ENCODE measurements at places on chromosomes 1 and 21. TPM values are rescaled to one million over a fixed set of nuclear protein-coding genes. Genes with fewer than 3 reads are reported as not detected.
A peak's percentile ranks its signal among the peaks of the same experiment; 100 is the strongest.

The VCAM1 gene
- polyA plus RNA-seq: 3.0 TPM

The CCDC190 gene
- not detected for polyA plus RNA-seq

The COL24A1 gene
- polyA plus RNA-seq: 0.22 TPM

The HTR6 gene
- not detected for polyA plus RNA-seq

The LCE3E gene
- polyA plus RNA-seq: not detected

The RCSD1 gene
- polyA plus RNA-seq: 0.15 TPM

- H3K4me3 ChIP-seq: no peak overlapping the region
- H3K4me1 ChIP-seq: peaks cover 10% of the 10 kb centered on the region
- DNase-seq: no peak
- peaks cover 4% of the 10 kb centered on the region for H3K27me3 ChIP-seq
Observed at GRCh38 chr1:41414296-41414695, 53.1 kb downstream of the FOXO6 start.

DNA sequence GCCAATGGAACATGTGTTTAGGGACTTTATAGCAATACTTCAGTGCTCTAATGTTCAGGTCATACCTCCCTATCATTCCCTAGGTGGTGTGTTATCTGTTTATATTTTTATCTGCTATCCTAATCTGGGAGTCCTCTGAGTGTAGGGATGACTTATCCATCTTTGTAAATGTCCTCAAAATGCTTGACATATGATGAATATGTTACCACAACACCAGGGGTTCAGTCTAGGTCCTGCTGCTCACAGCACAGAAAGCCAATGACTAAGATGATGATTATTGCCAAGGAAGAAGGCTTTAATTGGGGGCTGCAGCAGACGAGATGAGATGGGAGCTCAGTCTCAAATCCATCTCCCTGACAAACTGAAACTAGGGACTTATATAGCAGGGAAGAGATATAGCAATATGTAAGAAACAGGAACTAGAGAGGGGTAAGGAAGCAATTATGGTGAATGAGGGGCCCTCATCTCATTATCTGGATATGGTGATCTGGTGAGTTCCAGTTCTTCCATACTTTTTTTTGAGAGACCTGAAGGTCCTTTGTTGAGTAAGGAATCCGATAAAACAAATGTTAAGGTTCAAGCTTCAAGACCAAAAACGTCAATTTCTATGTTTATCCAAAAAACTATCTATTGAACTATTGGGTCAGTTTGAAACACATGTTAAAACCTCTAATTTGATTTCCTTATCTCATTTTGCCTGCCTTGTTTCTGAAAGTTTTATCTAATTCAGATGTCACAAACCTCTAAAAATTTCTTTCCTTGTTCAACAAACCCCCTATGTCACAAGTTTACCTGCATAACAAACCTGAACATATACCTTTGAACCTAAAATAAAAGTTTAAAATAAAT, 256.7 kb upstream of the CACYBP start:
- H3K27me3 ChIP-seq: no peaks in the 10 kb centered on the region
- no peak overlapping the region for H3K4me3 ChIP-seq
- H3K4me1 ChIP-seq: peaks cover 29% of the 10 kb centered on the region
- no peaks in the 10 kb centered on the region for H3K36me3 ChIP-seq
- peak; percentile 10 for DNase-seq
- no peak overlapping the region for H3K27ac ChIP-seq

GRCh38 chr1:241773991-241774390, 74.0 kb upstream of the EXO1 start:
- no peak for DNase-seq
- H3K27me3 ChIP-seq: no peaks in the 10 kb centered on the region
- H3K4me3 ChIP-seq: no peak overlapping the region
- H3K27ac ChIP-seq: no peak overlapping the region
- no peaks in the 10 kb centered on the region for H3K36me3 ChIP-seq

DNA sequence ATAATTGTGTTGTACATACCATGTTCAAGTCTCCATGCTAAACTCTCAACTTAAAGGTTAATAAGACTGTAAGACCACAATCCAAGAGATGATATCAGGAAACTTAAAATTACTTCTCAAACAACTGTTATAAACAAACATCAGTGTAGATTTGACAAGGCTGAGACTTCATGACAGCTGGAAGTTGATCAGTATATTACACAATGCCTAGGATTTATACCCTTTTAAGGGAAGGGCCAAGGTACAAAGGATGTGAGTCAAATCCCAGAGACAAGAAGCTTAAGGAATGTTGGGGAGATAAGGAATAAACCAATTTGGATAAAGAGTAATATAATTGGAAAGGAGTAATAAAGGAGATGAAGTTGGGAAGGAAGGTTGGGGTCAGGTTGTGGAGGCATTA, 98.8 kb downstream of the LBR start:
- no peaks in the 10 kb centered on the region for H3K4me1 ChIP-seq
- H3K27ac ChIP-seq: no peak overlapping the region
- DNase-seq: no peak
- no peaks in the 10 kb centered on the region for H3K36me3 ChIP-seq

DNA sequence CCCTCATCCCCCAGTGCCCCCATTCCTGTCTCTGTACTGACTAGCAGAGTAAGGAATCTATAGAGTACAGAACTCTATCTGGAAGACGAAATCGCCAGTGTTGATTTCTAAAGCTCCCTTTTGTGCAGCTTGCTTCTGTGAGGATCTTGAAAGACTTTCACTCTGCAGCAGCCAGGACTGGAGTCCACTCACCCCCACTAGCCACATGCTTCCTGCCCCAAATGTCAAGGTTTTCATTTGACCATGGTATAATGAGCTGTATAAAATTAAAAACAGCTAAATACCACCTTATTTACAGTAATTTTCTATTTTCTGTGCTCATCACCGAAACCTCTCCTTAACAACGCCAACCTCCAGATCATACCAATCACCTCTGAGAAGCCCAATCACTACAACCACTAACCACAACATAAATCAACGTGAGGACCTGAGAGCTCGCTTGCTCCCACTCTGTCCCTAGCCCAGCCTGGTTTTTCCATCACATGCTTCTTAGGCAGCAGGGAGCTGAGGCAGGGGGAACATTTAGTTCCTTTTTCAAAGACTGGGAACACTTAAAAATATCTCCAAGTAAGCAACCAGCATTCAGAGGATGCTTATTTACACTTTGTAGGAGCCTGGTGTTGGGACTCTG, 56.1 kb upstream of the IRF2BP2 start:
- H3K27ac ChIP-seq: no peak overlapping the region
- no peak overlapping the region for H3K4me3 ChIP-seq
- no peak for DNase-seq
- no peaks in the 10 kb centered on the region for H3K36me3 ChIP-seq
- H3K4me1 ChIP-seq: no peaks in the 10 kb centered on the region

GRCh38 chr21:33608559-33608958, 20.1 kb upstream of the DONSON start:
- H3K27me3 ChIP-seq: no peaks in the 10 kb centered on the region
- H3K4me3 ChIP-seq: no peak overlapping the region
- peaks cover 28% of the 10 kb centered on the region for H3K36me3 ChIP-seq
- H3K27ac ChIP-seq: peak overlapping the region; percentile 25

DNA sequence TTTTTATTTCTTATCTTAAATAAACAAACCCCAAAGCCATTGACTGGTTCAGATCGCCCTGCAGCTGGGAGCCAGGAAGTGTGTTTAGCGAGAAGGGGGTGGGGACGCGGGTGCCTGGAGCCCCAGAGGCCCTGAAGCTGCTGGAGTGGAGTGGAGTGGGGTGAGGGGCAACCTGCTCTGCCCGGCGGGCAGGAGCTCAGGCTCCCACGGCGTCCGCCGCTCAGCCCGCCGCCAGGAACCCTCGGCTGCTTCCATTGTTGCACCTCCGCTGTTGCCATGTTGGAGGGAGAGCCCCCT, 673 bp downstream of the PIK3C2B start:
- peaks cover 8% of the 10 kb centered on the region for H3K27me3 ChIP-seq
- peak overlapping the region; percentile 75 for H3K4me3 ChIP-seq
- peak overlapping the region; percentile 21 for H3K27ac ChIP-seq
- DNase-seq: peak; percentile 52

DNA sequence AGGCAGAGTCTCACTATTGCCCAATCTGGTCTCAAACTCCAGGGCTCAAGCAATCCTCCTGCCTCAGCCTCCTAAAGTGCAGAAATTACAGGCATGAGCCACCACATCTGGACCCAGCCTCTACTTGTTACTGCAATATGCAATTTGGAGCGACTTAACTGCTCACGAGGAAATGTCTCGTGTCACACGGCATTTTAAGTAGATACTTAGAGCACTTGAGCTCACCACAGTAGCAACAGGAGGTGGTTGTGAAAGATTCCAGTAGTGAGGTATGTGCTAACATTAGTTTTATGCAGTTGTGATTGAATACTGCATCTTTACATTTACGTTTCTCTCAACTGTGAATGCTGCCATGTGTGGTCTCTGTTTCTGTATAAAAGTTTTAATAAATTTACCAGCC, 5.8 kb upstream of the NDUFV3 start:
- H3K36me3 ChIP-seq: no peaks in the 10 kb centered on the region
- no peaks in the 10 kb centered on the region for H3K27me3 ChIP-seq
- no peak for DNase-seq
- H3K4me3 ChIP-seq: no peak overlapping the region

DNA sequence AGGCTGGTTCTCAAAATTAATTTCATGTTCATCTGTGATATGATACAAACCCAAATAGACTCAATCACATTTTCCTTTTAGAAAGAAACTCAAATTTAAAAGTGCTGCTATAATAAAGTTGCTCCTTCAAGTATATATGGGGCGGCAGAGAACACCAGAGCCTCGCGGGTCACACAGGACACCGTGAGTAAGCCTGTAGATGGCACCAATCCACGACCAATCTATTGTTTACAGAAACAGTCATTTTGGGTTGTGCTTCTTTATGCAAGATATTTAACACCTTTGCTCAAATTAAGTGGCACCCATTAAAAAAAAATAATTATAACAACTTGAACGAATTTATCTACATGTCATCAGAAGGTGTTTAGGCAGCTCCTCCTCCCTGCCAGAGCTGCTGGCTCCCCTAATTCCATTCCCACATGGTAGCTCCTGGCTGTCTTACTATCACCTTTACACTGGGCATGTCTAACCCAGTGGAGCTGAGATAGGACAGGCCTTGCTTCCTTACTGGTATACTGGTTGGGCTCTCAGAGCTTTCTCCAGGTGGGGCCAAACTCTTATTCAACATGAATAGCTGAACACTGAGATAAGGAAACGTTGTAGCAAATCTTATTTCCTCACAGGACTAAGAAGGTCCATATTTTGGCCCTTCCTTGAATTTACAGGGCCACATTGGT, 287.0 kb downstream of the SDCCAG8 start:
- no peak overlapping the region for H3K27ac ChIP-seq
- H3K4me3 ChIP-seq: no peak overlapping the region
- peaks cover 25% of the 10 kb centered on the region for H3K36me3 ChIP-seq
- DNase-seq: no peak
- H3K4me1 ChIP-seq: 0 out of 2 replicates have a peak, but pooled peaks cover 13% of the 10 kb centered on the region

DNA sequence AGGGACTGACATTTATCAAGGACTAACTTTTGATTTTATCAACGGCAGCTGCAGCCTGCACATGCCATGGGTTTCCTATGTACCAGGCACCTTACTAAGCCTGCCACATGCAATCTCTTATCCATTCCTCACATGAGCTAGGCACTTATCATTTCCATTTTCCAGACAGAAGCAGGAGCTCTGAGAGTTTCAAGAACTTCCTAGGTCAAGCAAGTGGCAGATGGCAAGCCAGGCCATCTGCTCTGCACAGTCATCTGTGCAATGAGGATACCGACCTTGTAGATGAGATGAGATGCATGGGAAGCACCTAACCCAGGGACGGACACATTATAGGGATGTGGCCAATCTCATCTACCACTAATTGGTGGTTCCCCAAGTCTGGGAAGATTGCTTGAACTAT, 339.4 kb upstream of the USP24 start:
- H3K36me3 ChIP-seq: no peaks in the 10 kb centered on the region
- no peak overlapping the region for H3K27ac ChIP-seq
- H3K27me3 ChIP-seq: no peaks in the 10 kb centered on the region
- peaks cover 4% of the 10 kb centered on the region for H3K4me1 ChIP-seq
- DNase-seq: no peak

GRCh38 chr1:203239526-203240305, 10.2 kb upstream of the CHIT1 start:
- peaks cover 26% of the 10 kb centered on the region for H3K27me3 ChIP-seq
- H3K27ac ChIP-seq: no peak overlapping the region
- DNase-seq: peak; percentile 31
- H3K4me1 ChIP-seq: 0 out of 2 replicates have a peak, but pooled peaks cover 11% of the 10 kb centered on the region
- H3K36me3 ChIP-seq: no peaks in the 10 kb centered on the region

DNA sequence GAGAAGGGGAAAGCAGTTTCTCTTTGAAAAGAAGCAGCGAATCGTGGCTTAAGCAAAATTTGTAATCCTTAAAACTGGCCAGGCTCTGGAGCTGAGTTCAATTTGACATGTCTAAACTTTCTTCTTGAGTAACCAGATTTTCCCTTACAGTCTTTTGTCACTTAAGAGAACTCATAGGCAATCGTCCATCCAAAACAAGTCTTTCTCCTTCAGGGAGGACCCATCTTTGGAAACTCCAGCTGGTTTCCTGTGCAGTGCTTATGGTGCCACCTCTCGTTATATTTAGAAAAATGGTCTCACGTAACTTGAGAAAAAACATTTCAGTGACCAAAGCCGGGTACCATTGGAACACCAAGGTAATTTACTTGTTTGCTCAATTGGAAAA, 1.8 kb upstream of the PTTG1IP start:
- DNase-seq: peak; percentile 64
- peaks cover 23% of the 10 kb centered on the region for H3K4me1 ChIP-seq
- peak overlapping the region; percentile 95 for H3K4me3 ChIP-seq
- H3K27me3 ChIP-seq: no peaks in the 10 kb centered on the region
- H3K27ac ChIP-seq: peak overlapping the region; percentile 54

DNA sequence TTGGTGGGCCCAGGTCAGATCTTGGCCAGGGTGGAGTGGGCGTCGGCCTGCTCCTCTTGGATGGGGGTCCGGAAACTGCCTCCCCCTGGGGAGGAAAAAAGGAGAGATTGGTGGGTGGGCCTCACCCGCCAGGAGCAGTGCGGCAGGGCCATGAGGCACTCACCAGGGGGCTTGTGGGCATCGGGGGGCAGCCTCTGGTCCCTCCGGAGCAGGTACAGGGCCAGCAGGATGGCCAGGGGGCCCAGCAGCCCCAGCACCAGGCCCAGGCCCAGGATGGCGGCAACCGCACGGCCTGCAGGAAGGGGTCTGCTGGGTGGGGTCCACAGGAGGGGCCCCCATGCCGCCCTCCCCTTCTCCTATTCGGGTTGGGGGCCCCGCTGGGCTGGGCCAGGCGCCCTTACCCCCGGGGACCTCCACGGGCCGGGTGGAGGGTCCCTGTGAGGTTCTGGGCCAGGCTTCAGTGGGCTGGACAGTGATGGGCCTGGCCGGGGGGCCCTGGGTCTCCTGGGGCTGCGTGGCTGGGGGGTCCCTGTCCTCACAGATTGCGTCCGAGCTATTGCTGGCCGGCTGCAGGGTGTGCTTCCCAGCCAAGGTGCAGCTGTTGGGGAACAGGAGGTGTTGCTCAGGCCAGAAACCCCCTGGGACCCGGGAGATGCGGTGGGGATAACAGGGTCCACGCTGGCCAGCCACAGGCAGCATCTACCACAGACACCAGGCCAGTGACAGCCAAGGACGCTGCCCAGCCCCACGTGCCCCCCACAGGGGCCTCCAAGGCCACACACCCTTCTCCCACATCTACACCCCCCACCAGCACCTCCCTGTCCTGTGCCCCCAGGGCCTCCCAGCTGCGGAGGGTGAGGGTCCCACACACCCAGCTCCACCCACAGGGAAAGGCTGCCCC, 2.2 kb downstream of the TNFRSF4 start:
- no peak overlapping the region for H3K27ac ChIP-seq
- no peak overlapping the region for H3K4me3 ChIP-seq
- H3K36me3 ChIP-seq: peaks cover 3% of the 10 kb centered on the region
- no peaks in the 10 kb centered on the region for H3K4me1 ChIP-seq
- no peak for DNase-seq
- H3K27me3 ChIP-seq: no peaks in the 10 kb centered on the region

Data from GM23248 (cell line).